Stimulated activated CD8-positive, alpha-beta memory T cell treated with anti-CD3 and anti-CD28 coated beads, Interleukin-12 subunit alpha, Interleukin-12 subunit beta, amount 100 ng/mL, for 1 hour (primary cell): ENCODE measurements at places on chromosomes 5 and 9.

- DNase-seq = no peak
These were observed 3.8 kb upstream of the FAM120A start for GRCh38 chr9:93447655-93448054.

GRCh38 chr9:37342895-37343294, 79.6 kb upstream of the GRHPR start:
- DNase-seq = no peak

DNA sequence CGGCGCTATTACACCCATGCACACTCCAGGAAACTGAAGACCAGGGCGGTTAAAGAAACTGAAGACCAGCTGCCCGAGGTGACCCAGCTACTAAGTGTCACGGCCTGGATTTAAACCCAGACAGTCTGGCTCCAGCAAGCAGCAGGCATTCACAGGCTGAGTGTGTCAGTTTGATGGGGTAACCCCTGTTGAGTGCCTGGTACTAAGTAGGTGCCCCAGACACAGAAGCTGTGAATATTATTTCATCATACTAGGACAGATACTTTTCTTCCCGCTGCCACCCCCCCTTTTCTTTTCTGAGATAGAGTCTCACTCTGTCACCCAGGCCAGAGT, 7.3 kb downstream of the ENG start:
- no peak for DNase-seq

DNA sequence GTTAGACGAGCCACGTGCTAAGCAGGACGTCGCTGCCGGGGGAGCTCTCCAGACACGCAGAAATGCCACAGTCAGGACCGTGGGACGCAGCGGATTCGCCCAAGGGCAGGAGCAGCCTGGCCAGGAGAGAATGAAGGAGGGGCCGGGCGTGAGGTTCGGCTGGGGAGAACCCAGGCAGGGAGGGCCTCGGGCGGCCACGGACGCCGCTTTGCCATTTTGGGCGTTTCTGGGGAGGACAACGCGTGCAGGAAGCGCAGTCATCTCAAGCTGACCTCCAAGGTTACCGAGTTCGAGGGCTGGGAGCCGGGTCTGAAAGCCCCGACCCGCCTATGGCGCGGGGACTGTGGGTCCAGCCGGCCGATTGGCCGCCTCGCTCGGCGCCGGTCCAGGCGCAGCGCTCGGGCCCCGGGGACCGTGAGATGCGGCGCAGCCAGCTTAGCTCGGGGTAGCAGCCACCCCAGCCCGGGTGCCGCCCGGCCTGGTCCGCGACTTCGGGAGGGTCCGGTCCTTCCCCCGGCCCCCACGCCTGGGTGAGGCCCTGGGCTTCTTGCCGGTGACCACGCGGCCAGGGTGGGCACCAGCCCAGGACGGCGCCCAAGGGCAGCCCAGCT, 760 bp upstream of the MAN1B1 start:
- no peak for DNase-seq
